ENCODE measurements at places on chromosomes 5 and 9. TPM values are rescaled to one million over a fixed set of nuclear protein-coding genes. Genes with fewer than 3 reads are reported as not detected.

Gene PCDHGB6
- total RNA-seq = 5.4 TPM

Gene BARHL1
- not detected for total RNA-seq

Gene ST6GALNAC4
- 54.1 TPM for total RNA-seq

Gene CYSRT1
- not detected for total RNA-seq

Gene KCNN2
- 1.1 TPM for total RNA-seq

Gene AK1
- 75.9 TPM for total RNA-seq

Gene OR13C5
- total RNA-seq = not detected

Gene MZB1
- 182 TPM for total RNA-seq

Gene ACTBL2
- total RNA-seq = not detected

Gene GCNT1
- total RNA-seq = 42.8 TPM

Gene GPSM1
- 9.9 TPM for total RNA-seq

DNA sequence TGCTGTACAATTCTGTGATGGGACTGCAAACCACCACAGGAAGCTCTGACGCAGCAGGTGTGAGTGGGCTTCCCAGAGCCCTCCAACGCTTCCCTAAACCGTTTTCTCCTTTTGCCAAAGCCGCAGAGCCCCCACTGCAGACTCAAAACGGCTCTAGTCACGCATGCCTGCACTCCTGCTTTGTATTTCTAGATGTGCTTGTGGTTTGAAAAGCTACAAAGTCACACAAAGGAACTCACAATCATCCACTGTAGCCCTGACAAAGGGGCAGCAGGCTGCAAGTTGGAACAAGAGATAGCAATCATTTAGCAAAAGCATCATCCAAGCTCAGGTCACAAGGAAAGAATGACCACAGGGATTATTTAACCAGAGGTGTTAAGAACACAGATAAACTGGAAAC, 79.3 kb downstream of the PTPN3 start:
- no peak overlapping the region for H3K27ac ChIP-seq
- H3K27me3 ChIP-seq = peaks cover 30% of the 10 kb centered on the region
- no peaks in the 10 kb centered on the region for H3K4me1 ChIP-seq
- H3K4me3 ChIP-seq = no peak overlapping the region
- no peak for DNase-seq

DNA sequence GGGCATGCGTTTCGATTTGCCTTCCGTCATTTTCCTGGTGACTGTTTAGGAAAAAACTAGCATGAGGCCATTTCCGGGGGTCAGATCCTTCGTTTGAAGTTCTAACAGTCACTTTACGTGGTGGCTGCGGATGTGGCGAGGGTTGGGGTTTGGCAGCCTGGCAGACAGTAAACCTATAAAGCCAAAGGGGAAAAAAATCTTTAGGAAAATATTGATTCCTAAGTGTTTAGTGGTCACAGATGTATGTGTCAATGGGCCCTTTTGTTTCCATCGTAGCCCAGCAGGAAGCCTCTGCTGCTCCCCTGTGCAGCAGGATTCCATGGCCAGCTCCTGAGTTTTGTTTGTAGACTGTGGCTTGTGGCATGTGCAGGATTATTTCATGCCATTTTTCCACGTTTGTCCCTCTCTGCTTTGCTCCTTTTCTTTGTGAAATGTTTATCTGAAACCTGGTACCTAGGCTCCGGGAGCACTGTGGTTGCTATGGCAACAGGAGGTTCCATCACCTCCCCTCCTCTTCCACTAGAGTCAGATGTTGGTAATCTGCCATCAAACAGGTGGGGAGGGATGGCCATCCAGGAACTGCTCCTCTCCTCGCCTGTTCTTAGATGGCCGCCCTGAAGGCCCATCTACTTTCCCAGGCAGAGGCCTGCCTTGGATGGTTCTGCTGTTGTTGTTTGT, 202.3 kb downstream of the AOPEP start:
- H3K27me3 ChIP-seq = no peaks in the 10 kb centered on the region
- no peaks in the 10 kb centered on the region for H3K4me1 ChIP-seq
- no peaks in the 10 kb centered on the region for H3K36me3 ChIP-seq
- H3K27ac ChIP-seq = no peak overlapping the region
- no peak for DNase-seq

- peaks cover 20% of the 10 kb centered on the region for H3K4me1 ChIP-seq
- H3K27ac ChIP-seq = no peak overlapping the region
- H3K27me3 ChIP-seq = no peaks in the 10 kb centered on the region
- DNase-seq = no peak
- no peaks in the 10 kb centered on the region for H3K36me3 ChIP-seq
- no peak overlapping the region for H3K4me3 ChIP-seq
These were observed 3.1 kb upstream of the DMAC1 start for GRCh38 chr9:7802666-7803065.

DNA sequence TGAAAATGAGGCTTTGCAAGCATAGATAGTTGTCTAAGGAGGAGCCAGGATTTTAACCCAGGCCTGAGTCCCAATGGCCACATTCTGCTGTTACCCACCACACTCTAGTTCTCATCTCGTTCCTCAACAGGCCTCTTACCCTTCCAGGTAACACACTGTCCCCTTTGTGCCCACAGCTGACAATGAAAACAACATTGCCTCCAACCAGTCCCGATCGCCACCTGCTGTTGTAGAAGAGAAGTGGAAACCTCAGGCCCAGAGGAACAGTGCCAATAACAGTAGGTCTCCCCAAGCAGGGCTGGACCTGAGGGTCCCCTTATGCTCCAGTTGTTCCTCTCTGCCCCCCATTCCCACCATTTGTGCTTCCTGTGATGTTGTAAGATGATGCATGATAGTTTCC, 30.4 kb downstream of the AMBP start:
- DNase-seq = no peak
- H3K27me3 ChIP-seq = no peaks in the 10 kb centered on the region
- H3K4me1 ChIP-seq = no peaks in the 10 kb centered on the region
- no peak overlapping the region for H3K27ac ChIP-seq
- H3K36me3 ChIP-seq = peaks cover 18% of the 10 kb centered on the region

GRCh38 chr9:131951905-131952304, 127.8 kb downstream of the MED27 start:
- no peaks in the 10 kb centered on the region for H3K36me3 ChIP-seq
- no peak overlapping the region for H3K27ac ChIP-seq
- H3K27me3 ChIP-seq = no peaks in the 10 kb centered on the region

DNA sequence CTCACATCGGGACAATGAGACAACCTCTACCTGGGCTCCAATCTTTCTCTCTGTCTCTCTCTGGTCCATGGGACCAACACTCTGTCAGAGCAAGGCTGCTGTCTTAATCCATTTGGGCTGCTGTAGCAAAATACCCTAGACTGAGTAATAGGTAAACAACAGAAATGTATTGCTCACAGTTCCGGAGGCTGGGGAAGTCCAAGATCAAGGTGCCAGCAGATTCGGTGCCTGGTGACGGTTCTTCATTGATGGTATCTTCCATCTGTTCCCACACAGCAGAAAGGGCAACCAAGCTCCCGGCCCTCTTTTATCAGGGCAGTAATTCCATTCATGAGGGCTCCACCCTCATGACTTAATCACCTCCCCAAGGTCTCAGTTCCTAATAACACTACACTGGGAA, 61.3 kb upstream of the SPOCK1 start:
- H3K36me3 ChIP-seq = no peaks in the 10 kb centered on the region
- H3K4me1 ChIP-seq = peaks cover 18% of the 10 kb centered on the region
- no peaks in the 10 kb centered on the region for H3K27me3 ChIP-seq
- H3K4me3 ChIP-seq = no peak overlapping the region

Data from spleen (tissue), 13 donors.